HEK293T (cell line): ENCODE measurements at places on chromosomes 6 and 20.

- no peak for DNase-seq
Measured at GRCh38 chr6:46175446-46175845, 4.7 kb upstream of the ENPP5 start.

DNA sequence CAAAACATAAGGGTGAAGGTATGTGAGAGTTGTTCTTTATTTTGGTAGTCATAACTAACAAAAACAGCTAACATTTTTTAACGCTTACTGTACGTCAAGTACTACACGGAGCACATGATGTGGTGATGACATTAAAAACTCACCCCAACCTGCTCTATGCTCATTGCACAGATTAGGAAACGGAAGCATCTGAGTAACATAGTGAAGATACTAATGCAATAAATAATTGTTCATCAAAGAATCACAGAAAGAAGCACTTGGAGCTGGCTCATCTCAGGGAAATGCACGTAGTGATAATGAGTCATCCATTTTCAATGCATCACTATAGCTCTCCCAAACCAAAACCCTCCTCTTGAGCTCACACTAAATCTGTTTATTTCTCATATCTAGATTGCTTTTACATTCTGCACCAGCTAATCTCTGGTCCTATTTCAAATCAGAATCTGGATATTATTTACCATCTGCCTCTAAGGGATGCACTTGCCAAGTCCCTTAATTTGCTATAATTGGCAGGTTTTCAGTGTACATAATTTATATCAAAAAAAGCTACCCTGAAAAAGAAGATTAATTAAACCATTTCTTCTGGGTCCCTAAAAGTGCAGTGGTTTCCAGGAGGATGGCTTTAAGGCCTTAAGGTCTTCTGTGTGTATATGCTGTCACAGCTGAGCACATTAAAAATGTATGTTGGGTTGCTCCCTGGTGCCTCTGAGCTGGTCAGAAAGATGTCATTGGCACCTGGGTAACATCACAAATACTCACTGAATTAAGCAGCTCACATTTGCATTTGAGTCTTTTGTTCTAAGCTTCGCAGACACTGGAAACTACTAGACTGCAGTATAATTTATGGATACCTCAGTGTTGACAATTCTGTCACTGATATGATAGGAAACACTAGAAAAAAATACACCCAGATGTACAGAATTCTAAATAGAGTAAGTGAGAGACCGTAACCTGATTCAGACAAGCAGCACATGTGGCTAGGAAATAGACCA is 677.4 kb upstream of the CITED2 start:
- DNase-seq, result no peak

- no peak for DNase-seq
Measured at GRCh38 chr6:23731609-23732008, 394.4 kb upstream of the NRSN1 start.

DNA sequence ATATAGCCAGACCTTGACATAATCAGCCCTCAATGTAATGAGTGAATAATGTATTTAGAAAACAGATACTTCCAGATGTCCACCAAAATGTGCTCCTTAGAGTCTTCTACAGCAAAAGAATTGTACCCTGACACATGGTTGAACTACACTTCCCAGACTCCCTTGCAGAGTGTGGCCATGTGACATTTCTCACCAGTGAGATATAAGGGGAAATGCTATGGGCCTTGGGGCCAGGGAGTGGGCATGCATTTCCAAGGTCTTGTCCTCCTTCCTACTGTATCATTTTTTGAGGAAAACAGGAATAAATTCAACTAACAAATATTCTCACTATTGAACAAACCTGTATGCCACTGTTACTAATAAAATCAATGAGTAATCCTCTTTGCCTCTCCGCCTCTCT is 211.4 kb upstream of the SMLR1 start:
- peak; percentile 24 for DNase-seq

DNA sequence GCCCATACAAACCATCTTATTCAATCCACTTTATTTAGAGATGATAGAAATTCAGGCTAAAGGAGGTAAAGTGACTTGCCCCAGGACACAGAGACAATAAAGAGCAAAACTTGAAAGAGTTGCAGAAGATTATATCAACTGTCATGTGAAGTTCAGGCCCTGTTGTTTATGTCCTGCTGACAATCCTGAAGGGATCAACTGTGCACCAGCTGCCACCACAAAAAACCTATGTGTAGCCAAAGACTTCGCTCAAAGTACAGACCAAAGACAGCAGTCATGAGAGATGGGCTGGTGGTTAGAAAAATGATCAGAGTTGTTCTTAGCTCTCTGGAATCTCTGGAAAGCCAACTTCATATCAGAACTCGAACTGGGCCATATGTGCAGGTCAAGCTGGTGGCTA is 16.0 kb upstream of the CITED2 start:
- DNase-seq, result no peak

DNA sequence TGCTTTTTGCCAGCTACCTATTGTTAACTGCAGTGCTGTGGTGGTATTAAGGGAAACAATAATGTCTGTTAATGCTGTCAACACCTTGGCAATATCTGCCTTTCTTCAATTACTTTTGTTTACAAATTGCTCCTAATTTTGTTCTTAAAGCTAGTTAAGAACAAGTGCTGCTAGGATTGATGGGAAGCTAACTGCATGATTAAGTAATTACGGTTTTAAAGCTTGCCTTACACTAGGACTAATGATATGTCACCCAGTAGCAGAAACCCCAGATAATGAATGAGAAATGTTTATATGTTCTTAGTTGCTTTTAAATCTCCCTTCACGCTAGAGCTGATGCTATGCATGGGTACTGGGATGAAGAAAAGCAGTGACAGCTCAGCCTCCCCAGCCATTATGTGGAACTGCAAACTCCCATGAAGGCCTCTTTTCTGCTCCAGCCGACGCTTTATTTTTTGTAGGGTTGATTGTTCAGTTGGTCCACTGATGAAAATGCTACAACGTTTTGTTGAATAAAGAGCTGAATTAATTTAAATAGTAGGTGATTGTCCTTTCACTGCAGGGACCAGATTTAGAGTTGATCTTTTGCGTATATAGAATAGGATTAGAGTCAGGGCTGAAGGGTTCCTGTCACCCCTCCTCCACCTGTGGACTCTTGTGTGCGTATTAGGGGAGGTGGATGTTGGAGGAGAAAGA is 610.5 kb downstream of the TFAP2B start:
- no peak for DNase-seq

- no peak for DNase-seq
Measured at GRCh38 chr20:53652859-53653517, 59.3 kb upstream of the ZNF217 start.

GRCh38 chr6:126072172-126072571 is 85.8 kb downstream of the TRMT11 start:
- no peak for DNase-seq

GRCh38 chr6:92708270-92708669 is 711.1 kb downstream of the EPHA7 start:
- no peak for DNase-seq

DNA sequence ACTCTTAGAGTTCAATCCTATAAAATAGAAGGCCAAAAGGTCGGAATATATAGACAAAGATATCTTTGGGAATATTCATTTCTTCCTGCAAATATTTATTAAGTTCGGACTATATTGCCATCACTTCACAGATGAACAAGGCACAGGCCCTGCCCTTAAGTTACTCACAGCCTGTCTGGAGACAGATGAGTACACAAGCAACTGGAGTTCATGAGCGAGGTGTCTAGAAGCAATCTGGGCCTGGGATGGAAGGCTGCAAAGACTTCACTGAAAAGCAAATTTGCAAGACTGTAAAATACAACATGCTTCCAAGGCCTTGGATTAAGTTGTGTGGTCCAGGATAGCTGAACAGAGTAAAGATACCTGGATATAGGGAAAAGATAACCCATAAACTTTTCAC is 56.7 kb upstream of the CEP85L start:
- no peak for DNase-seq

DNA sequence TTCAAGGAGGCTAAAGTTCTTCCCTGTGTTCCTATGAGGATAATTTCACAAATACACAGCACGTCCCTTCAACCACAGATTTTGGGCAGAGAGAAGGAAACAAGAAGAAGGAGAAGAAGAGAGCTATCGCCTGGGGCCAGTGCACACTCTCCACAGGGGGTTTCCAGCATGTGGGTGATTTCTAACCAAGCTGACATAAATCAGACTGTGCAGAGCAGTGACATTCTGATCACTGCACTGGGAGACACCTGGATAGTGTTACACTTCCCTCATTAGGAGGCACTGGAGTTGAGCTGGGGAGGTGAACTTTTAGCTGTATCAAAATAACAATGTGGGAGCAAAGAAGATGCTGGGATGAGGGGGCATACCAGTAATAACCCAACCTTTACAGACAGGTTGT is 71.8 kb upstream of the CENPW start:
- peak; percentile 51 for DNase-seq

DNA sequence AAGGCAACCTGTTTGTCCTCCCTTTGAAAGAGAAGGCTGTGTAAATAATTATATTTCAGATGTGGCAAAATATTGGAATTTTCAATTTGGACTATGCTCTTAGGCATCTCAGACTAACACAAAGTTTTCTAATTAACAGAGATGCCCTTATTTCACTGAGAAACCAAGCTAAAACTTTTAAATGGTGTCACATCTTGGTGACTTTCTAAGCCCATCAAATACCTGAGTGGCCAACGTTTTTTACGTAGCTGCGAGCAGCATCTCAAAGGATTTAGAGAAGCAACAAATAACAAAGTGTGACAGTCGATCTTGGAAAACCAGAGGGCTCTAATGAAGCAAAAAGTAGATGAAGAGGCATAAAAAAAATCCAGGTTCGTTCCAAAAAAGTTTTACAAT is 3.4 kb upstream of the HEY2 start:
- no peak for DNase-seq

DNA sequence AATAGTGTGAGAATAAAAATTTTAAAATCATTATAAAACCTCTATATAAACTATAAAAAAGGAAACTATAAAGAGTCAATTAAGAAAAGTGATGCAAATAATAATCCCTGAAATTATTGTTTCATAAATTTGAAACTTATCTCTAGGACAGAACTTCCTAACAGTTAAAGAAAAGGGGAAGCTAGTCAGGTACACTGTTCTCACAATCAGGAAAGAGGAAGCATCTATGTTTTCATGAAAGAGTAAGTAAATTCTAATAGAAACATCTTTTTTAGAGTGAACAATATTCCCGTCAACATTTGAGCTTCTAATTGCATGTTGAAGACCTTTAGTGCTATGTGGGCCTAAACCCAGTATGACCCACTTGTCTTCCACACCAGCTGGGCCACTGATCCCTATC is 1.2 kb upstream of the ADGRF1 start:
- DNase-seq, result no peak

DNA sequence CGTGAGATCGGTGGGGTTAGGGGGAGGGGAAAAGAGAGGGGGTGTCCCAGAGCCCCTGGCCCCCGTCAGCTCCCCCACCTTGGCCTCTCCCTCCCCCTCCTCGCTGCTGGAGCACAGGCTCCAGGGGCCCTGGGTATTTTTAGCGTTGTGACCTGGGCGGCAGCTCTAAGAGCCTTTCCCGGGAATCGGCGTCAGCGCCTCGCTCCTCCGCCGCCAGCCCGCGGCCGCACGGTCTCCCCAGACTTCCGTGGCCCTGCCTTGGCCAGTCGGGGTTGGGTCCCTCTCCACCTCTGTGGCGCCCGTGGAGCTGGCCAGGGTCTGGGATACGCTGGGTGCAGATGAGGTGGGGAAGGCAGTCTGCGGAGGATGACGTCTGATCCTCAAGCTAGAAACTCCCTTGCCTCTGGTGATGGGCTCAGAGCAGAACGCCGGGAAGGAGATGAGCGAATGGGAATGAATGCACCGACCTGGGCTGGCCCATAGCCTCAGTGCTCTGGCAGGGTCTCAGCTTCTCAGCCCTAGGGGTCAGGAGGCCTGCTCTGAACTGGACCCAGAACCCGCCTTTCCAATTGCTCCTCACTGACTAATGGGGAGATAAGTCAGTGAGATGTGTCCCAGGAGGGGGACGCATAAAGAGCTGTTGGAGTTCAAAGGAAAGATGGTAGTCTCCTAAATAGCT is 883 bp upstream of the DBNDD2 start:
- peak; percentile 17 for DNase-seq

GRCh38 chr6:92362404-92362803 is 1057.0 kb downstream of the EPHA7 start:
- DNase-seq, result no peak

DNA sequence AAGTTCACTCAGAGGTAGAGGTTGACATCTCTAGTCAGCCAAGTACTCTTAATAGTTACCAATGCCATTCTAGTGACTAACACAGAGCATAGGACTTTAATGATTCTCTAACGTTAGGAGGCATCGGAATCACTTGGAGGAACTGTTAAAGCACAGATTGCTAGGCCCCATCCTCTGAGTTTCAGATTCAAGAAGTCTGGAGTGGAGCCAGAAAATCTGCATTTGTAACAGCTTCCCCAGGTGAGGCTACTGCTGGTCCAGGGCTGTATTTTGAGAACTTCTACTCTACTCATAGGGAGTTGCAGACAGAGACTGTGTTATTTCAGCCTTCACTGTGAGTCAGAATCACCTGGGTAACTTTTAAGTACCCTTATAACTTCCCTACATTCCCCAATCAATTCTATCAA is 5.7 kb downstream of the LMBRD1 start:
- no peak for DNase-seq

DNA sequence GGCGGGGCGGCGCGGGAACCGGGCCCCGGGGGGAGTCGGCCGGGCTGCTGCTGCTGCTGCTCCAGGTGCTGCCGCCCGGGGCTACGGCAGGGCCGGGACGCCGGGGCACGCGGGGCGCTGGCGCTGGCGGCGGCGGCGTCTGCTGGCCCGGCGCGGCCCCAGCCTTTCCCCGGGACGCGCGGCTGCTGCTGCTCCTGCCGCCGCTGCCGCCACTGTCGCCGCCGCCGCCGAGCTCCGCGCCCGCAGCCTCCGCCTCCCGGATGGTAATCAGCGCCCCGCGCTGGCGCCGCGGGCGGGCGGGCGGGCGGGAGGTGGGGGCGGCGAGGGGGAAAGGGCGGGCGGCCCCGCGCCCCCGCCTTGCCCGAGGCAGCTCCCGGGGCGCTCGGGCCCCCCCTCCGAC is 306 bp downstream of the EBF4 start:
- DNase-seq, result peak; percentile 36

DNA sequence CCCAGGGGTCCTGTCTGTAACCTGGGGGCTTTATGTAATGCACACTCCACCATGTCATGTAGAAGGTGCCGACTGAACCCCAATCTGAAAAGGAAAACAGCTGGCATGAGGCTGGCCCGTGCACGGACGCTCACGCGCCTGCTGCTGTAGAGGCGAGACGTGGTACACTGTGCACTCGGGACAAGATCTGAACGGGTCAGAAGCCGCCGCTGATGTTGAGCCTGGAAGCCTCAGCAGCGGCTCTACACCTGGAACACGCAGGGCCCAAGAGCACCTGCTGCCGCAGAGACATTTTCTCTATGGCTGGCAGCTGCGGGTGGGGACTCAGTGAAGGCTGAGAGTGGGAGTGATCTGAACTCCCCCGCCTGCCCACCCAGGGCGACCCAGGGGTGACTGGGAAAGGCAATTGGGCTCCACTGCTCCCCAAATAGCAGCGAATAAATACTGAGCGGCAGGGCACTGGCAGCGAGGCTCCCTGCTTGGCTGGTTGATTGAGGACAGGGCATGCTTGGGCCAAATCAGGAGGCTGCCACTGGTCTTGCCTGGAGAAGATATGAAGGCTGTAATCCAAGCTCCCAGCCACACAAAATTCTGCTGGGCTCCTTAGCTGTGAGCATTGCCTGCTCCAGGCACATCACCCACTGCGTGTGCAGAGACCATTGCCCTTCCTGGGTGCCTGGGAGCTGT is 2.5 kb upstream of the OGFR start:
- no peak for DNase-seq

- no peak for DNase-seq
Measured at GRCh38 chr20:63027221-63027921, 20.6 kb upstream of the BHLHE23 start.
